ENCODE measurements at places on chromosomes 4 and X.

- H3K4me1 ChIP-seq, result no peaks in the 10 kb centered on the region
- H3K27me3 ChIP-seq, result no peaks in the 10 kb centered on the region
- H3K36me3 ChIP-seq, result no peaks in the 10 kb centered on the region
- no peak overlapping the region for H3K4me3 ChIP-seq
- H3K27ac ChIP-seq, result no peak overlapping the region
- ATAC-seq, result no peak
Measured at GRCh38 chr4:110754716-110755115, 131.8 kb upstream of the PITX2 start.

DNA sequence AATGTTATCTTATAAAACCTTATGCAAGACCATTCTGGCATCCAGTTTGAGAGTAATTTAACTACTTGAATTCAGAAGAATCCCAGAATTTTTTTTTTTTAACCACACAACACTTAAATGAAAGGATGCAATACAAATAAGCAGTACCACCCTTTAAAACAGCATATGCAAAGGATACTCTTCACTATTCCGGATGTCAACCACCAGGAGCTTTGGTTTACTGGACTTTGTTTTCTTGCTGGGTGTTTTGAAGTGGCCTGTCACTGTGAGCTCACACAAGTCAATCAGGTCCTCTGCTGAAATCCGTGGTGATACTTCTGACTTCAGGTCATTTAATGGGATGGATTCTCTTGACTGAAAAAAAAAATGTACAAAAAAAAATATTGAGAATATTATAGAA lies 200.0 kb downstream of the TBCK start:
- no peak overlapping the region for H3K4me3 ChIP-seq
- no peak for ATAC-seq
- no peak overlapping the region for H3K27ac ChIP-seq
- no peaks in the 10 kb centered on the region for H3K4me1 ChIP-seq
- H3K36me3 ChIP-seq, result peaks cover 60% of the 10 kb centered on the region

DNA sequence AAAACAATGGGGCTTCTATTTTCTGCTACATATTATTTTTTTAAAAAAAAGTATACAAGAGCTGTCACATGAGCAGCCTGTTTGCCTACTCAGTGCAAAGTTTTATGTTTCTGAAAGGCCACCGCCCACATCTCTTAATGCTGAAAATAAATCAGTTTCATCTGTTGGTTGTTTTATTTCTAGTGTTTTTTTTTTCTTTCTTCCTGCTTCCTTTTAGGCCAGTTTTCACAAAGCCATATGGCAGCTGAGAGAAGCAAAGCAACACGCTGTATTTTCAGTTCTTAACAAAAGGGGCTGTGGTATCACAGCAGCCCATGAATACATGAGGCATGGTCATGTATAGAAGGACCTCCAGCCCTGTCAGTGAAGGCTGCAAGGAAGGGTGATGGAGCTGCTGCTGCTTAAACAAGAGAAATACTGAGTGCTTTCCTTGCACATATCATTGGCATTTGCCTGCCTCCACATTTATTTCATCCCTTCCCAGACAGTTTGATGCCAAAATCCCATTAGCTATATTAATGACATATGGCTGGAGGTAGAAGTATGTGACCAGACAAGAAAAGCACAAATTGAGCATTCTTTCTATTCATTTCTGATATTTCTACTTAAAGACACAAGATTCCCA lies 172.5 kb downstream of the PCDH18 start:
- no peaks in the 10 kb centered on the region for H3K4me1 ChIP-seq
- H3K27me3 ChIP-seq, result no peaks in the 10 kb centered on the region
- ATAC-seq, result no peak
- no peaks in the 10 kb centered on the region for H3K36me3 ChIP-seq
- H3K27ac ChIP-seq, result no peak overlapping the region

- no peak overlapping the region for H3K27ac ChIP-seq
- no peaks in the 10 kb centered on the region for H3K4me1 ChIP-seq
Measured at GRCh38 chr4:4730249-4730648, 129.2 kb upstream of the MSX1 start.

GRCh38 chrX:2931612-2932011 lies 2.5 kb upstream of the ARSD start:
- H3K4me1 ChIP-seq, result peaks cover 4% of the 10 kb centered on the region
- no peak for ATAC-seq
- H3K36me3 ChIP-seq, result no peaks in the 10 kb centered on the region
- no peak overlapping the region for H3K4me3 ChIP-seq

DNA sequence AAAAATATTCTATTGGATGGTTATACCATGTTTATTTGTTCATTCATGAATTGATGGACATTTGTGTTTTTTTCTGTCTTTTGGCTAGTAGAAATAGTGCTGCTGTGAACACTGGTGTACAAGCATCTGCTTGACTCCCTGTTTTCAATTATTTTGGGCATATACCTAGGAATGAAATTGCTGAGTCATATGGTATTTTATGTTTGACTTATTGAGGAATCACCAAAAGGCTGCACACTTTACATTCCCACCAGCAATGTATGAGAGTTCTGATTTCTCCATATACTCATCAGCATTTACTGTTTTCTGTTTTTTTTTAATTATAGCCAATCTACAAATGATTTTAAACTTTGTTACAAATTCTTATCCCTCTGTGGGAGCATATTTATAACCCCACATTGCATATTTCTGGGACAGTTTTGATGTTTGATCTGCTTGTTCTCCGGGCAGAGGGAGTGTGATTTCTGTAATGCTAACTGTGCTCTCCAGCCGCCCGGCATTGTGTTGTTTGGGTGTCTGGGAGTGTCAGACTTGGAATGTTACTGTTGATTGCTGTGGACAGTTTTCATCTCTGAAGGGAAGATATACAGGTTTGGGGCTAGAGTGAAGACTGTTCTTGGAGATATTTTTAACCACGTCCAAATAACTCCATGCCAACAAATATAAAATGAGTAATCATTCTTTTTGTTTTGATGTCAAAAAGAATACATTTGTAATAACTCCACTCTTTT lies 60.5 kb upstream of the PGRMC2 start:
- no peaks in the 10 kb centered on the region for H3K4me1 ChIP-seq
- H3K27ac ChIP-seq, result no peak overlapping the region
- no peaks in the 10 kb centered on the region for H3K27me3 ChIP-seq
- ATAC-seq, result no peak
- H3K4me3 ChIP-seq, result no peak overlapping the region
- H3K36me3 ChIP-seq, result no peaks in the 10 kb centered on the region

DNA sequence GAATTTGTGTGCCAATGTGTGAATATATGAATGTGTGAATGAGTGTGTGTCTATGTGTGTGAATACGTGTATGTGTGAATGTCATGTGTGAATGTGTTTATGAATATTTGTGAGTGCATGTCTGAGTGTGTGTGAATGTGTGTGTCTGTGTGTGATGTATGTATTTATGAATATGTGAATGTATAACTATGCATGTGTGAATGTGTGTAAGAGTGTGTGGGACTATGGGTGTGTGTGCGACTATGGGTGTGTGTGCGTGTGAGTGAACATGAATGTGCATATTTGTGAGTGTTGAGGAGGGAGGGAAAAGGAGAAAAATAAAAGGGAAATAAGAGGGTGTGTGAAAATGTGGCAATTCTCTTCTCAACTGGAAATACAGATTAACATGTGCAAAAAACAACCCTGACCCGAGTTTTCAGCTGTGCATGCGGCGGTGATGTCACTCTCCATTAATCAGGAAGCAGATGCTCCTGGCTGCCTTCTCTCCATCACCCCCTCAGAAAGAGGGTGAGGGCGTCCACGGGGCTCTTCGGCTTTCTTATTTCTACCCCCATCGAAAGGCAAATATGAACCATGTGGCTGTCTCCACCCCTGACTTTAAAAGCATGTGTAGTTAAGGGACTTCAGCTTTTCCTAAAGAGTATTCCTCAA lies 219.8 kb downstream of the MAML3 start:
- no peaks in the 10 kb centered on the region for H3K27me3 ChIP-seq
- H3K36me3 ChIP-seq, result no peaks in the 10 kb centered on the region
- H3K4me1 ChIP-seq, result no peaks in the 10 kb centered on the region
- no peak overlapping the region for H3K4me3 ChIP-seq

DNA sequence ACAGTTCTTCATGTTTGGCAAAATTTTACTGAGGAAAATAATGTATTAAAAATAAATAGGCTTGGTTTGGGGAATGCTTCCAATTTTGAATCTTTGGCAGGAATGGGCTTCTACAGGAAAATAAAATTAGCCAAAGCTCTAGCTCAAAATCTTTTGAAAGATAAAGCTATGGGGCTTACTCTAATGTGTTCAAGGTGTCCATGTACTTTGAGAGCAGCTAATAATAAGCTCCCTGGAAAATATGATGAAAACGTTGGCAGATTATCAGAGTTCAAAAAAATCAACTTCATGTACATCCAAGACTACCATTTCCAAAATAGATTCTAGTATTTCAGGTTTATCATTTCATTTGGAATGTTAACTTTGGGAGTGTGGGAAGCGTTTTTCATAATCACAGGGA lies 158.4 kb downstream of the EMCN start:
- no peak overlapping the region for H3K4me3 ChIP-seq
- H3K27ac ChIP-seq, result no peak overlapping the region
- peaks cover 17% of the 10 kb centered on the region for H3K27me3 ChIP-seq
- ATAC-seq, result no peak

- no peak overlapping the region for H3K27ac ChIP-seq
- no peaks in the 10 kb centered on the region for H3K4me1 ChIP-seq
- no peaks in the 10 kb centered on the region for H3K36me3 ChIP-seq
- peaks cover 4% of the 10 kb centered on the region for H3K27me3 ChIP-seq
- H3K4me3 ChIP-seq, result no peak overlapping the region
Measured at GRCh38 chr4:69974631-69975030, 9.1 kb upstream of the CSN2 start.

DNA sequence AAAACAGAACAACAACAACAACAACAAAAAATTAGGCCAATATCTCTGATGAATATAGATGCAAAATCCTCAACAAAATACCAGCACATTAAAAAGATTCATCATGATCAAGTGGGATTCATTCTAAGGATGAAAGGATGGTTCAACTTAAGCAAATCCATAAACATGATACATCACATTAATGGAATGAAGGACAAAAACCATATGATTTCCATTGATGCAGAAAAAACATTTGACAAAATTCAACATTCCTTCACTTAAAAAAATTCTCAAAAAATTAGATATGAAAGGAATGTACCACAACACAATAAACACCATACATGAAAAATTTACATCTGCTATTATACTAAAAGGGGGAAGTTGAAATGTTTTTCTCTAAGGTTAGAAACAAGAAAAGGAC lies 103.3 kb downstream of the IL15 start:
- no peaks in the 10 kb centered on the region for H3K27me3 ChIP-seq
- H3K4me1 ChIP-seq, result no peaks in the 10 kb centered on the region
- no peak overlapping the region for H3K4me3 ChIP-seq

DNA sequence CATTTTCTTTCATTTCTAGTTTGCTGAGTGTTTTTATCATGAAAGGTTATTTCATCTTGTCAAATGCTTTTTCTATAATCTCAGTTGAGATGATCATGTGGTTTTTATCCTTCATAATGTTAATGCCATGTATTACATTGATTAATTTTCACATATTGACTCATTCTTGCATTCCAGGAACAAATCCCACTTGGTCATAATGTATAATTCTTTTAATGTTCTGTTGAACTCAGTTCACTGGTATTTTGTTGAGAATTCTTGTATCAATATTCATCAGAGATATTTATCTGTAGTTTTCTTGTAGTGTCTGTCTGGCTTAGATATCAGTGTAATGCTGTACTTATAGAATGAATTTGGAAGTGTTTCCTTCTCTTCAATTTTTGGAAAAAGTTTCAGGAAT lies 16.7 kb upstream of the LHFPL1 start:
- peaks cover 6% of the 10 kb centered on the region for H3K27me3 ChIP-seq
- no peaks in the 10 kb centered on the region for H3K36me3 ChIP-seq
- H3K4me1 ChIP-seq, result no peaks in the 10 kb centered on the region
- H3K4me3 ChIP-seq, result no peak overlapping the region
- H3K27ac ChIP-seq, result no peak overlapping the region
- no peak for ATAC-seq

DNA sequence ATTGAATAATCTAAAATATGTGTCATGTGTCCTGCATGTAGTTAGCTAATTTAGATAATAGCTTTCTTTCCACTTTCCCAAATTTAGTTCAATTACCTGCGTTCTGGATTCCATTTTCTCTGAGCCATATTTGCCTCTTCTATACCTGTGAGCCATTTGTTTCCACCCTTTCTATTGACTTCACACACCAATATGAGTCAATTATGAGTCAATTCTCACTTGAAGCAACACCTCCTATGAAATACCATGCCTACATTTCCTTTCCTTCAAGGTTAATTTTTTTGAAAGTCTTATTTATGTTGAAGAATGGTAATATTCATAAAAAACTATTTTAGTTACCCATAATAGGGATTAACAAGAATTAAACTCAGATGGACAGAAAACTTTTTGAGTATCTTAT lies 25.8 kb downstream of the NPY2R start:
- H3K27ac ChIP-seq, result no peak overlapping the region
- no peaks in the 10 kb centered on the region for H3K36me3 ChIP-seq
- H3K27me3 ChIP-seq, result no peaks in the 10 kb centered on the region
- no peak for ATAC-seq

GRCh38 chr4:25703731-25704388 lies 48.2 kb downstream of the SLC34A2 start:
- no peaks in the 10 kb centered on the region for H3K4me1 ChIP-seq
- peaks cover 3% of the 10 kb centered on the region for H3K27me3 ChIP-seq
- H3K36me3 ChIP-seq, result no peaks in the 10 kb centered on the region
- no peak for ATAC-seq
- H3K27ac ChIP-seq, result no peak overlapping the region
- H3K4me3 ChIP-seq, result no peak overlapping the region

GRCh38 chr4:185399466-185399865 lies 2.8 kb downstream of the ANKRD37 start:
- peak overlapping the region; percentile 81 for H3K27ac ChIP-seq
- peaks cover 26% of the 10 kb centered on the region for H3K4me1 ChIP-seq
- H3K4me3 ChIP-seq, result peak overlapping the region; percentile 93
- no peak for ATAC-seq
- H3K27me3 ChIP-seq, result no peaks in the 10 kb centered on the region
- peaks cover 84% of the 10 kb centered on the region for H3K36me3 ChIP-seq

- ATAC-seq, result no peak
- no peaks in the 10 kb centered on the region for H3K36me3 ChIP-seq
- no peak overlapping the region for H3K27ac ChIP-seq
- H3K4me1 ChIP-seq, result no peaks in the 10 kb centered on the region
Measured at GRCh38 chrX:103073467-103073866, 9.5 kb upstream of the BEX1 start.

GRCh38 chr4:88102026-88102425 lies 56.4 kb downstream of the ABCG2 start:
- H3K27me3 ChIP-seq, result peaks cover 4% of the 10 kb centered on the region
- H3K4me1 ChIP-seq, result no peaks in the 10 kb centered on the region
- no peak for ATAC-seq
- no peak overlapping the region for H3K27ac ChIP-seq
- no peaks in the 10 kb centered on the region for H3K36me3 ChIP-seq
